ENCODE measurements at places on chromosomes 11 and 22.
A peak's percentile ranks its signal among the peaks of the same experiment; 100 is the strongest.

DNA sequence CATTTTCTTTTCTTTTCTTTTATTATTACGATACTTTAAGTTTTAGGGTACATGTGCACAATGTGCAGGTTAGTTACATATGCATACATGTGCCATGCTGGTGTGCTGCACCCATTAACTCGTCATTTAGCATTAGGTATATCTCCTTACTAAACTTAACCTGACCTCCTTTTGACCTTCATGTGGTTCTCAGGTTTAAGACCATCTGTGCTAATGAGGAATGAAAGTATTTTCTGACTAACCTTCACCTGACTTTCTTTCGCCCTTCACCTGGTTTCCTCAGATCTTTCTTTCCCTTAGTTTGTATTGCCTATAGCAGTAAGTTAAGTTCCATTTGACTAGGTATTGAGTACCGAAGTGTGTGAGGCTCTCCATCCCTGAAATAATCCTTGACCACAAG lies 6.5 kb downstream of the EXPH5 start:
- no peak for DNase-seq

DNA sequence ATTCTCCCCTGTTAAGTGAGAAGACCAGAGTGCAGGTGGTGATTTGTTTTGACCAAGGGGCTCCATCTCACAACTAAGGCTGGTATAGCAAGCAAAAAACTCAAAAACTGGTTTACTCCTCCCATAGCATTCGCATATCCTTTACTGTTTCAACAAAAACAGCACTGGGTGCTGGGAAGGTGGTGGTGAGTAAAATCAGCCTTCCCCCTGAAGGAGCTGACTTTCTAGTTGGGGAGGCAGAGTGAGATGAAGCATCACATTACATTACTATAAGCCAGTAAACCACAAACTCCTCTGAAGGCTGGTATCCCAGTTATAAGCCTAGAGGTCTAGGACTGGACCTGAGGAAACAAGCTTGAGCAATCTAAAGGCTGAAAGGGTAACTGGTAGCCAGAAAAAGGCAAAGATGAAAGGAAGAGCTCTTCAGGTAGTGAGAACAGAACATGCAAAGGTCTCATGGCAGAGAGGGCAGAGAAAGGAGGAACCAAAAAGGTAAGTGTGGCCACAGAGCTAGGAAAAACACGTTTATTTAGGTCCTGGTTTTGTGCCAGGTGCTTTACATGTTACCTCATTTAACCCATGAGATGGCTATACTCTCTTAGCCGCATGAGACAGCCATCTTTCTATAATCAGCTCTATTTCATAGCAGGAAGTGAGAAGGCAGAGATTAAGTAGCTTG lies 22.3 kb downstream of the TMEM123 start:
- DNase-seq: no peak

- peak; percentile 89 for DNase-seq
These were observed 26.5 kb downstream of the CTNND1 start for GRCh38 chr11:57787920-57788702.

DNA sequence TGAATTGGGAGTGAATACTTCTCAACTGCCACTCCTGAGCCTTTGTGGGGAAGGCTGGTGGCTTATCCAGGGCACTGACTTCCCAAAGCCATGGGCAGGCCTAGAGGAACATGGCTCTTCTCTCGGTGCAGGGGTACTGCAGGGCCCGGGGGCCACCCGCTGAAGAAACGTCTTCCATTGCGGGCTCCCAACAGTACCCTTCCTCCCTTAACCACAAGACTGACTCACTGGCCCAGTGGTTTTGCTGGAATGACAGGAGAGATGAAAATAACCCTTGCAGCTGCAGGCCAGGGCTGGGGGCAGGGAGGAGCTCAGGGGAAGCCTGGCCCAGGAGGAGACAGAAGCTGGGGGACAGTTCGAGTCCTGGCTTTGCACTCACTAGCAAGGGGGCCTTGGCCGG lies 13.5 kb downstream of the TXN2 start:
- peak; percentile 26 for DNase-seq

- no peak for DNase-seq
These were observed 191.9 kb downstream of the NELL1 start for GRCh38 chr11:20861322-20861721.

DNA sequence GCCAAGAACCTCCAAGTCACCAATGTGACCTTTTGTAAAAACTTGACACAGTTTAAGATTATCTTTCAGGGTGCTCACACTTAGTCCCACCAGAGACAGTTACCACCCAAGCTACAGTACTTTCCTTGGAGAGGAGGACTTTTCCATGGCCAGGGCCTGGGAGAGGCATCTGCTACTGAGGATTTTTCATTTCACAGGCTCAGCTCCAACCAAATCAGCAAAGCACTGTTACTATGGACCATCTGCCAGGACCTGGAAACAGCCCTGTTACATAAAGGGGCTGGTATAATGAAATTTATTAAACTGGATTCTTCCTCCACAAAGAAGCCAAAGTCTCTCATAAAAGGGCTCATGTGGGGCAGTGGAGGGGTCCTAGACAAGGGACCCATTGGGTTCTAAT lies 38.6 kb downstream of the SERGEF start:
- no peak for DNase-seq

- no peak for DNase-seq
These were observed 928.9 kb downstream of the TBC1D22A start for GRCh38 chr22:47691152-47691895.

DNA sequence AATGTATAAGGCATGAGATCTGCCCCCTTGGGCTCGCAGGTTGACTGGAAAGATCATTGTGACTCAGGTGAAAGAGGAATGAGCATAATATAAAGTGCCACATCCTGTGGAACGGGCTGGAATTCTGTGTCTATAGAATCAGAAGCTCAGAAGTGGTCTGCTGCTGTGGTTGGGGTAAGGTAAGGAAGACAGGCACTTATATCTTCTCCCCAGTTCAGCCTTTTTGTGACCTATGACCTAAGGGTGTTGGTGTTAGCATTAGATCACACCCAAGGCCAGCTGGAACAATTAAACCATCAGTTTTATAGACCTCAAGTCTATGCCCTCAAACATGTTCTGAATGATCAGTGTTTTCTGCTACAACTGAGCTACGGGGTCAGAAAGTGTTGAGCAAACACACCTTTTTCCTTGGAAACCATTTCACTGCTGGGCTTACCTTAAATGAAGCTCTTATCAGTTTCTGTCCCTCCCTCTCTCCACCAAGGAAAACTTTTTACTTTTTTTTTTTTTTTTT lies 15.7 kb upstream of the POU2AF3 start:
- DNase-seq: no peak

GRCh38 chr22:31253949-31254348 lies 38.3 kb downstream of the PIK3IP1 start:
- DNase-seq: no peak

DNA sequence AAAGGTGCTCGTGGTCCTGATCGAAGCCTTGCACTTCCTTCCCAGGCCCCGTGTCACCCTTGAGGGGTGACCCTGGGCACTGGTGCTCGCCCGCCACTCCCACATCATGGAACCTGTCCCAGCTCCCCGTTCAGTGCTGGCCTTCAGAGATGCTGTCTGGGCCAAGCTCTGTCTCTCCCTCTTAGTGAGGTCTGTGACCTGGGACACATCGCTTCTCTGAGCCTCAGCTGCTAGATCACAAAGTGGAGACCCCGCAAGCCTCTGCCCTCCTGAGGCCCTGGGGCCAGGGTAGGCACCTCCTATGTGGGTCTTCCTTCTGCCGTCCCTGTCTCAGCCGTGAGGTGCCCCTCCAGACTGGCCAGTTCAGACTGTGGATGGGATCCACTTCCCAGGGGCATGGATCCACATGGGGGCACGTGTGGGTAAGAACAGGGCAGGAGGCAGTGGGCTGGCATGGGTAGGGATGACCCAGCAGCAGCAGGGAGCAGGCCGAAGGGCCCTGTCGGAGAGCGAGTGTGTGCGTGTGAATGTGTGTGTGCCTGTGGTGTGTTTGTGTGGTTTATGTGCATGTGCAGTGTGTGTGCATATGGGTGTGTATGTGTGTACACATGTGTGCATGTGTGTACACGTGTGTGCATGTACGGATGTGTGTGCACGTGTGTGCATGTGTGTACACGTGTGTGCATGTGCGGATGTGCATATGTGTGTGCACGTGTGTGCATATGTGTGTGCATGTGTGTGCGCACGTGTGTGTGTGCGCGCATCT lies 1073.7 kb downstream of the BRD1 start:
- DNase-seq: no peak

- no peak for DNase-seq
These were observed 24.4 kb upstream of the TXNRD2 start for GRCh38 chr22:19965771-19966709.

GRCh38 chr22:36149441-36149840 lies 11.1 kb downstream of the APOL3 start:
- peak; percentile 87 for DNase-seq

All from inflammatory macrophage treated with lipopolysaccharide for 4 hours (primary cell).